SHP77 (cell line): ENCODE measurements at places on chromosomes 7 and 10.

GRCh38 chr10:133044401-133044811 lies 43.3 kb upstream of the ADGRA1 start:
- no peak for DNase-seq

GRCh38 chr7:103622274-103622673 lies 176.3 kb upstream of the SLC26A5 start:
- no peak for DNase-seq

- DNase-seq, result peak; percentile 45
Measured at GRCh38 chr7:91280185-91280584, 16.0 kb downstream of the FZD1 start.

- no peak for DNase-seq
Measured at GRCh38 chr10:82914655-82915136, 1039.7 kb downstream of the NRG3 start.

GRCh38 chr7:105319578-105319977 lies 69.1 kb downstream of the SRPK2 start:
- DNase-seq, result no peak

GRCh38 chr10:61987951-61988379 lies 86.5 kb downstream of the ARID5B start:
- DNase-seq, result no peak

DNA sequence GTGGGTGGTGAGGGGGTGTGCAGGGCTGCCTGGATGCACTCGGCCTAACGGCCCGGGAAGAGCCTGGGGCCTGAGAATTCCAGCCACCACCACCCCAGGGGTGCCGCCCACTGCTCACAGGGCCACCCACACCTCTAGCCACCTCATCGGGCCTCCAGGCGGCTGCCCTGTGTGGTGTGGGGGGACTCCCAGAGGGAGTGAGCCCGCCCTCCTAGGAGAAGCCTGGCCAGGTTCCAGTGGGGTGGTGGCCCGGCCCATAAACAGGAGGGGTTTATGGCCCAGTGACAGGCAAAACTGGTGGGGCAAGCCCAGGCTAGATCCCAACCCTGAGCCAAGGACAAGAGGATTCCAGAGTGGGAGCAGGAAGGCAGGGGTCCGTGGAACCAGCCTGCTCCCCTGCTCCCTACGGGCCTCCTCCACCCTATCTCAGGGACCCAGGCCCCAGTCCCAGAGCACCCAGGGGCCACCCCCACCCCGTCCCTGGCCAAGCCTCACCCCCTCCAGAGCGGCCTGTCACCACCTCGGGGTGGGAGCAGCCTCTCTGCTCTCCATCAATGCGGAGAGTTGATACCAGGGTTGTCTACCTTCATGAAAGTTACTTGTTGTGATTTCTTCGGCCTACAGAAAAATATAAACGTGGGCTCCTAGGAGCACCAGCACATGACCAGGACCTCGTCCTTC lies 20.2 kb upstream of the PDGFA start:
- no peak for DNase-seq

DNA sequence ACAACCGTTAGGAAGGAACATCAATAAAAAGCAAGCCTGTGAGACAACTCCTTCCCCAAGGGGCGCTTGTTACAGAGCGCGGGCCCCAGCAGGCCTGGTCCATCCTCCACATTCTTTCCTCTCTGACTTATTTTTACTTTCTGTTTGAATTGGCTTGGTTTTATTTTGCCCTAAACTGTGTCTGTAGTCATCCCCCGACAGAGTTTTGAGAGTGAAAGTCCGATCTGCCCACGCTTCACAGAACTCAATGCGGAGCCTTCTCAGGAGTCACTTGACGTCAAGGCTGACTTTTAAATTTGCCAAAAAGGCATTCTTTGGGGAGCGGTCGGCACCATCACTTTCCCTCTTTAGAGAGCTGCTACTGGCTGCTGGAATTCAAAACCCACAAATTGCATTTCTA lies 150.1 kb upstream of the KLF6 start:
- DNase-seq, result no peak

GRCh38 chr7:140294454-140294853 lies 103.9 kb downstream of the SLC37A3 start:
- no peak for DNase-seq

- no peak for DNase-seq
Measured at GRCh38 chr7:120979765-120980499, 8.6 kb upstream of the CPED1 start.

DNA sequence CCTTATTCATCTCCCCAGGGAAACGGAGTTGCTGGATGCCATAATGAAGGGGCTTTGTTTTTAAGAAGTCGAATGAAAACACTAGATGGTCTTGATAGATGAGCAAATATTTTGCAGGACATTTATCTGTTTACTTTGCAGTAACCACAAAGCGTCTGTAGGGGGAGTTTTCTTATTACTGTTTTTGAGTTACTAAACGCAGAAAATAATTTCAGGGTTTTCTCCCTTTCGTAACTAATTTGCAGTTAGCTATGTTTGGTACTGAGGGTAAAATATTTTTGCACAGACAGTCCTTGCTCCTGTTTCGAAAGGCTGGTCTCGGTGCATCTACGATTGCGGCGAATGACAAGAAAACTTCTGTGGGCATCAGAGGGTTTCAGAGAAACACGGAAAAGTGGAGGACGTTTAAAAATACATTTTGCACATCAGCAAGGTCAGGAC lies 505.6 kb upstream of the MKI67 start:
- DNase-seq, result no peak

DNA sequence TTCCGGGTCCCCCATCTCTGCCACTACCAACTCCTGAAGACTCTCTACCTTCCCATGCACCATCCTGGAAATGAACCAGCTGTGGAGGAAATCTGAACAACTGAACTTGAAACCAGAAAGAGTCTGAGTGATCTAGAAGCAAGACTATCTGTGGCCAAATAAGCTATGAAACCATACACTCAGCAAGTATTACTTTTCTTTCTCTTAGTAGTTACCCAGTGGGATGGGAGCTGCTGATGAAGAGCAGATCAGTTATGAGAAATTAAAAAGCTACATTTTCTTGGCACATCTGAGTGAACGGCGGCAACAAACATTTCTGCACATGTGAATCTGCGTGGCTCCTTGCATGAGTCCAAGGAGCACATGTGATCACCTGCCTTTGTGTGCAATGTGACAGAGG lies 31.6 kb upstream of the AGK start:
- DNase-seq, result no peak

- no peak for DNase-seq
Measured at GRCh38 chr10:32234471-32234870, 112.5 kb downstream of the EPC1 start.

DNA sequence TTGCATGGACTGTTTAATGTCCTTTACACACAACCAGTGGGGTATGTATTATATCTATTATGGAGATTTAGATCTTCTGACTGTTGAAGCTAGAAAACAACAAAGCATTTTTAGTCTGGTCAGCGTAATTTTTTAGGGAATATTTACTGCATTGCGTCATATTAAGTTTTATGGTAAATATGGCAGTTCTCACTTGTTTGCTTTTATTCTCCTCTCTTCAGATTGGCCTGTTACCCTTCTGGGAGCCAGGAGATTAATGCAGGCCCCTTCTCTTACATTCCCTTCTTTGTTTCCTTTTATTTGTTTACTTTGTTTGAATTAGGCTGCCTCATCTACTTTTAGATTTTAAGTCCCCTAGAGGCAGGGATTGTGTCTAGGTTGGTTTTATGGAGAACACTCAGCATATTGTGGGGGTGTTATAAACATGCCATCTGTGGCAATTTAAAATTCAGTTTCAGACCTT lies 13.8 kb downstream of the UBE2D1 start:
- no peak for DNase-seq

- no peak for DNase-seq
Measured at GRCh38 chr10:103493916-103494877, 692 bp downstream of the NEURL1 start.

DNA sequence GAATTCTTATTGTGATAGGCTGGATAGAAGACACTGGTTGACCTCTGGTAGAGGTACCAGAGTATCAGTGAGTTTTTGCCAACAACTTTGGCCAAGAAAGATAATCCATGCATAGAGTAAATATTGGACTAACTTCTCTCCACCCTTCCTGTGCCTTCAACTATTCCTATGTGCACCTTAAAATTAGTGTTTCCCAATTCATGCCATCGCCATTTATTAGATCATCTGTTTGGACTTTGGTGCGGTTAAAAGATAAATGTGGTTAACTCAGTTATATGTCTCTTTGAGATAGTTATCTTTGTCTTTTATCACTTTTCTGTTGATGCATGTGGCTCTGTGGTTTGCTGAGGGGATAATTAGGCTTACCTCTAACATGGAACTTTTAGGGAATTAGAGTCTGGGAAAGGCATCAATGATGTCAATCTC lies 4.6 kb downstream of the PAPSS2 start:
- DNase-seq, result no peak

GRCh38 chr10:88386821-88387773 lies 196.0 kb downstream of the RNLS start:
- DNase-seq, result no peak

- DNase-seq, result no peak
Measured at GRCh38 chr10:125091891-125092290, 68.5 kb downstream of the CTBP2 start.
